Posterior cingulate gyrus (tissue), 11 donors: ENCODE measurements at places on chromosomes 1 and 21.

DNA sequence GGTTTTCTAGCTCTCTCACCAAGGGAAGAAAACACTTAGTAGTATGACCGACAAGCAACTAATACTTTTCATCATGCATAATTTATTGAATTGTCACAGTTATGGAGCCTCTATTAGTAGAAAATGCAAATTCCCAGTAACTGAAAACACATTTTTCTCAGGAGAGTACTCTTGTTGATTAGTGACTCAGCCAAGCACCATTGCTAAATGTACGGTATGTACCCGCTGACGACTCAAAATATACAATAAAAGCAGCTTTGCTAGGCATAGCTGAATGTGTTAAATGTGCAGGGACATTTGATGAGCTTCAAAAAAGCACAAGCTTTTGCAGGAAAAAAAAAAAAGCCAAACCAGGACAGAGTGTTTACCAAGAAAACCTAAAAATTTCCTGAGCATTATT lies 63.9 kb downstream of the WDR64 start:
- no peak for DNase-seq

GRCh38 chr21:38646213-38646837 lies 148.0 kb upstream of the ERG start:
- DNase-seq, result no peak

- no peak for DNase-seq
These were observed 18.0 kb upstream of the ST3GAL3 start for GRCh38 chr1:43689289-43689688.

- no peak for DNase-seq
These were observed 756.4 kb downstream of the KCNT2 start for GRCh38 chr1:195851804-195852203.

DNA sequence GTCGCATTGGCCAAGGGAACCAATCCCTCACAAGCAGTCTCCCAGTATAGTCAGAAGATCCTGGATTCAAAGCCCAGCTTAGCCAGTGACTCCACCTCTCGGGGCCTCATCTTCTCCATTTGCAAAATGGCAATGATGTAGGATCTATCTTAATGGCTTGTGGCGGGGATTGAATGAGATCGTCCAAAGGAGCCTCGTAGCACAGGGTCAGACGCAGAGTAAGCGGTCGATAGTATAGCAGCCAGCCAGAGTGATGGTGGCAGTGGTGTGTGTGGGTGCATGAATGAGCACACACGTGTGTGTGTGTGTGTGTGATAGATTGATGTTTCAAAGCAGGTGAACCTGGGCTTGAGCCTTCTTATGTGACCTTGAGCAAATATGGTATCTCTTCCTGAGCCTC lies 79.8 kb upstream of the WNT4 start:
- DNase-seq, result no peak

DNA sequence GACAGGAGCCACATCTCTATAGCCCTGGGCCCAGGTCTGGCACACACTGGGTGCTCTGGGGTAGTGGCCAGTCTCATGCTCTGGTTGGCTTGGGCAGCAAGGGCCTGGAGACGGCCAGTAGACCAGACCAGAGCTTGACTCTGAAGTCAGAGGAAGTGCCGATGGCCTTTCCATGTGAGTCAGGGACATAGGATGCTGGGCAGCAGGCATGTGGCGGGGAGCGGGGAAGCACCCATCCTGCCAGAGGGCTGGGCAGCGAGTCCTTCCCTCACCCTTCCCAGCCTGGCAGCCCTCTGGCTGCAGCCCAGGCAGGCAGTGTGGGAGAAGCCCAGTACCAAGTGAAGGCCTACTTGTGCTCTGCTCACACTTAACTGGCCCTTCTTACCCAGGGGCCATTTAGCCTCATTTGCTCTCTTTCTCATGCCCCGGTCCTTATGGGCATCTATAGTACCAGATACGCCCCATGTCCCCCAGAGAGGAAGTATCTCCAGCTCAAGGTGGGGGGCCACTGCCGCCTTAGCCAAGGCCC lies 3.3 kb downstream of the GPR153 start:
- DNase-seq, result no peak

- no peak for DNase-seq
These were observed 28.4 kb downstream of the SDC3 start for GRCh38 chr1:30879940-30880677.

GRCh38 chr1:6037338-6037762 lies 8.3 kb upstream of the KCNAB2 start:
- no peak for DNase-seq

DNA sequence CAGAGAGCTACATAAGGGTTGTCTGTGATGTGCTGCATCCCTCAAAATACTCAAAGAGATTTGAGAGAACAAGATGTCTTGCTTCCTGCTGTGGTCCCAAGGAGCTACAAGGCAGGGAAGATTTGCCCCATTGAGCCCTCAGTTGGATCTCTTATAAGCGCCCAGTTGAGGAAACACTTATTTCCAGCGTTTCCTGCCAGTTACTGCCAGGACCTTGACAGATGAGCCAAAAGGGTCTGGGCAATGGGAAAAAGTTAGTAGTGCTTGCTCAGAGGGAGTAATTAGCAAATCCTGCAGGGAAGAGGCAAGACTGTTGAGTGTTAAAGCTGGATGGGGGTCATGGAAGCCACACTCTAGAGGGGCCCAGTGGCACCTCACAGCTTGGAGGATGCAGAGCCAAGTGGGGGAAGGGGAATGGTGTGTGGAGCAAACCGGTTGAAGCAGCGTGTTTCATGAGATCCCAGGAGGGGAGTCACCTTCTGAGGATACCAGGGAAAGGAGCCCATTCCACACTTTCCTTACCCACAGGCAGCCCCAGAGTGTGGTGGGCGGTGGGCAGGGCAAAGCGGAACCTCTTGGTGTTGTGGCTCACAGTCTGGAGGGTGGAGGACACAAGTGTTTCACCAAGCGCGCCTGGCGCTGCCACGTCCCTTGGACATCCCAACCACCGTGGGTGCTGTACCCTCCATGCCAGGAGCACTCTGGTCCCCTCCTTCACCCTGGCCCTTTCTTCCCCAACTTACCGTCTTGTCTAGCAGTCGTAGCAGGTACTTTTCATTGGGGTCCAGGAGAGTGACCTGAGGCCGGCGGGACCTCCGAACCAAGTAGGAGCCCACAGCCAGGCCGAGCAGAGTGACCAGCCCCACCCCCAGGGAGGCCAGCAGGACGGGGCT lies 805 bp downstream of the CYB5R1 start:
- no peak for DNase-seq

DNA sequence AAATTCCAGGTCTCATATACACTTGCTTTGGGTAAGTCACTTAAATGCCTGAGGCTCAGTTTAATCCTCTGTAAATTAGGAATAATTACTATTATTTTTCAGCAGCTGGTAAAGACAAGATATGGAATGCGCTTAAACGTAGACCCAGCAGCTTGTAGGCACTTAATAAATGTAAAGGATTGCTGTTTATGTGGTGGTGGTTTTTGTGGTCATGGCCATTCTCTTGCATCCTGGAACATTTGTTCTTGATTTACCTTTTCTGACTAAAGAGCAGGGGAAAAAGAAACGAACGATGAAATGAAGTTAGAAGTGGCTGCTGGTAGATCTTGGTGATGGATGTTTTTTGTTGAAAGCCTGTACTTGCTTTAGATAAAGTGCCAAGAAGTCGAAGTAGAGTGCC lies 195.0 kb upstream of the FOXD3 start:
- no peak for DNase-seq

- DNase-seq, result no peak
These were observed 9.5 kb upstream of the PRAMEF12 start for GRCh38 chr1:12764016-12764415.

- no peak for DNase-seq
These were observed 144.8 kb downstream of the DMRTA2 start for GRCh38 chr1:50278410-50278809.

- DNase-seq, result no peak
These were observed 224.7 kb downstream of the CAMTA1 start for GRCh38 chr1:7009741-7010525.

GRCh38 chr1:110605901-110606656 lies at the start of gene KCNA2:
Gene KCNA2 (minus strand): TSS chr1:110606358. CDS start chr1:110604782, 1,576 bp downstream.
- peak; percentile 73 for DNase-seq

DNA sequence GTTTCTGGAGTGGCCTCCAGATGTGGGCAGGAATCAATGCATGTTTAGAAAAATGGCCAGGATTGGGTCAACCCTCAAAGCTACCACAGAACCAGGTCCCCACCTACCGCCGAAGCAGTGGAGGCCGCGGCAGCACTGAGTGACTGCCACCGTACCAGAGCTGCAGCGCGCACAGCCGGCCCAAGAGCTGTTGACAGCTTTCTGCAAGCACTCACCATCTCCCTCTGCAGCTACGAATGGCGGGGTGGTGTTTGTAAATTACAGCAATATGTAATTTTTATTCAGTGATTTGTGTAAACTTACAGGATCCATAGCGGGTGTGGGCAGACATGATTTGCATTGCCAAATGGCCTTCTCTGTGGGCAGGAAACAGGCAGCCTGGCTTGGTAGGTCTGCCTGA lies 96.4 kb downstream of the CAMK2N1 start:
- DNase-seq, result no peak
